ENCODE measurements at places on chromosomes 4 and X.

DNA sequence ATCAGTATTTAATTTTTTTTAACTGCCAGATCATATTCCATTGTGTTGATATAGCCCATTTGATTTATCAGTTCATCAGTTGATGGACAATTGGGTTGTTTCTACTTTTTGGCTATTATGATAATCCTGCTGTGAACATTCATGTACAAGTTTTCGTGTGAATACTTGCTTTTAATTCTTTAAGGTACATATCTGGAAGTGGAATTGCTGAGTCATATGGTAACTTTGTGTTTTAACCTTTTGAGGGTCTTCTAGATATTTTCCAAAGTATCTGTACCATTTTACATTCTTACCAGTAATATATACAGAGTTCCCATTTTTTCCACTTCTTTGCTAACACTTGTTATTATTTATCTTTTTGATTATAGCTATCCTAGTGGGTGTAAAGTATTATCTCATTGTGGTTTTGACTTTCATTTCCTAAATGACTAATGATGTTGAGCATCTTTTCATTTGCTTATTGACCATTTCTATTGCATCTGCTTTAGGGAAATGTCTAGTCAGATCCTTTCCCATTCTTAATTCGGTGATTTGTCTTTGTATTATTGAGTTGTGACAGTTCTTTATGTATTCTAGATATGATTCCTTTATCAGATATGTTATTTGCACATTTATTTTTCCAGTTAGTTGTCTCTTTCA, 75.2 kb upstream of the NUDT6 start:
- no peak for DNase-seq

- no peak for DNase-seq
Observed at GRCh38 chrX:71095033-71095432, 618 bp upstream of the FOXO4 start.

DNA sequence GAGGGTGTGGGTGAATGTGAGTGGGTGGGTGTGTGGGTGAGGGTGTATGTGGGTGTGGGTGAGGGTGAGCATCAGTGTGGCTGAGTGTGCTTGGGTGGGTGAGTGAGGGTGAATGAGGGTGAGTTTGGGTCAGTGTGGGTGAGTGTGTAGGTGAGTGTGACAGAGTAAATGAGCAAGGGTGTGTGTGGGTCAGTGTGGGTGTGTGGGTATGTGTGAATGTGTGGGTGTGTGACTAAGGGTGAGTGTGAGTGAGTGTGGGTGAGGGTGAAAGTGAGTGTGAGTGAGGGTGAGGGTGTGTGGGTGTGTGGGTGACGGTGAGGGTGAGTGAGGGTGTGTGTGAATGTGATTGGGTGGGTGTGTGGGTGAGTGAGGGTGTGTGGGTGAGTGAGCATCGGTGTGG, 1676.7 kb upstream of the TENM3 start:
- no peak for DNase-seq

- no peak for DNase-seq
Observed at GRCh38 chr4:139940600-139940999, 213.4 kb downstream of the MAML3 start.

DNA sequence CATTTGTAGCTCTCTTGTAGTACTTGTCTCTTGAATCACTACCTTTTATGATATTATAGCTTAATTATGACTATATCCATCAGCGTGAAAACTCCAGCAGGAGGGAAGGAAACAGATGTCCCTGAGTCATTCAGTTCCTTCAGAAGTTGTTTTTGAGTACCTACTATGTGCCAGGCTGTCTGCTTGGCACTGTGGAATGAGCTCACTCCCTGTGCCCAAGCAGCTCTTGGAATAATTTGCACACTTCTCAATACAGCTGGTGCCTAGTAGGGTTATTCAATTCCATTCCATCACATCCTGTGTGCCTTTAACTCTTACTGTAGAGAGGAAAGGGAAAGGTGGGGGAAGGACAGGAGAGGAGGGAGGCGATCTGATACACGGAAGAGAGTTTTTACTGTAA, 77.1 kb downstream of the NFKB1 start:
- DNase-seq, result no peak

DNA sequence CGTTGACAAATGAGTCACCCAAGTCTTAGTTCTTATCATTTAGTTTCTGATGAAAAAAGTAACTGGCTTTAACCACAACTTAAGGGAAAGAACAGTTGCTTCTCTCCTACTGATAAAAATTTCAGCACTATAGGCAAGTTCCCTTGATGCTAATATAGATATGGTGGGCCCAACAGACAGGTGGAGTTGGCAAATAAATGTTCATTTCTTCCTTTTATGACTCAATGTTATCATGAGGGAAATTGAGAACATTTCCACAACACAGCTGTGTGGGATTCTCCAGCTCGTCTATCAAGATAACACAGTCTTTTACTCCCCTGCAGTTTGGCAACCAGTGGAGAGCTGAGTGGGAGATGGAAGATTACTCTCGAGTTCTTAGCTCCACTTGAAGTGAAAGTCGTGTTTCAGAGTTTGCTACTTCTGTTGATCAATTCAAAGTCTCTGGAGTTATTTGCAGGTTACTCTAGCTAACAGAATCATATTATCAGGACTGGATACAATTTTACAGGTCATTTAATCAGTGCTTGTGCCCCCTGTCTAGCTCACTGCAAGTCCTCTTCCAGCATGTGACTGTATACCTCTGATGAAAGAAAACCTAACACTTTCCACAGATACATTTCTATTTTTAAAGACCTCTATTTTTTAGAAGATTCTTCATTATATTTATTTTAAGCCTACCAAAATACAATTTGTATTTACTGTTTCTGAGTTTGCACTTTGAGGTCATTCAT, 270.6 kb upstream of the GK2 start:
- DNase-seq, result no peak

- DNase-seq, result no peak
Observed at GRCh38 chrX:3962511-3963311, 249.3 kb upstream of the PRKX start.

- no peak for DNase-seq
Observed at GRCh38 chr4:73244945-73245601, 13.5 kb downstream of the ANKRD17 start.

- DNase-seq, result no peak
Observed at GRCh38 chr4:172104539-172104938, 291.3 kb downstream of the GALNTL6 start.

DNA sequence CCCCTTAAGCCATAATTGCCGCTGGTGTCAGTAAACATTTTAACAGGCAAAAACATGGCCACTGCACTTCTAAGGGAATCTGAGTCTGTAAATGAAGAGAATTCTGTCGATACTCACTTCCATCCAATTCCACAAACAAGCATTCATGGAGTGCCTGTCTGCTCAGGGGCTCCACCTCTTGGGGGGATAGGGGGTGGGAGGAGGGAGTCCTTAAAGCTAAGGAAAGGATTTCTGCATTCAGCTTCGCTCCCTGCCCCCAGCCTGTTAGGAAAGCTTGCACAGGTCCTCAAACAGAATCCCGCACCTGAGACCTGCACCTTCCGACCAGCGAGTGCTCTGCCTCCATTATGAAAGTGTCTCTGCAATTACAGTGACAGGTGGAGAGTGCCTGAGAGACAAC, 130.2 kb upstream of the KIT start:
- no peak for DNase-seq

DNA sequence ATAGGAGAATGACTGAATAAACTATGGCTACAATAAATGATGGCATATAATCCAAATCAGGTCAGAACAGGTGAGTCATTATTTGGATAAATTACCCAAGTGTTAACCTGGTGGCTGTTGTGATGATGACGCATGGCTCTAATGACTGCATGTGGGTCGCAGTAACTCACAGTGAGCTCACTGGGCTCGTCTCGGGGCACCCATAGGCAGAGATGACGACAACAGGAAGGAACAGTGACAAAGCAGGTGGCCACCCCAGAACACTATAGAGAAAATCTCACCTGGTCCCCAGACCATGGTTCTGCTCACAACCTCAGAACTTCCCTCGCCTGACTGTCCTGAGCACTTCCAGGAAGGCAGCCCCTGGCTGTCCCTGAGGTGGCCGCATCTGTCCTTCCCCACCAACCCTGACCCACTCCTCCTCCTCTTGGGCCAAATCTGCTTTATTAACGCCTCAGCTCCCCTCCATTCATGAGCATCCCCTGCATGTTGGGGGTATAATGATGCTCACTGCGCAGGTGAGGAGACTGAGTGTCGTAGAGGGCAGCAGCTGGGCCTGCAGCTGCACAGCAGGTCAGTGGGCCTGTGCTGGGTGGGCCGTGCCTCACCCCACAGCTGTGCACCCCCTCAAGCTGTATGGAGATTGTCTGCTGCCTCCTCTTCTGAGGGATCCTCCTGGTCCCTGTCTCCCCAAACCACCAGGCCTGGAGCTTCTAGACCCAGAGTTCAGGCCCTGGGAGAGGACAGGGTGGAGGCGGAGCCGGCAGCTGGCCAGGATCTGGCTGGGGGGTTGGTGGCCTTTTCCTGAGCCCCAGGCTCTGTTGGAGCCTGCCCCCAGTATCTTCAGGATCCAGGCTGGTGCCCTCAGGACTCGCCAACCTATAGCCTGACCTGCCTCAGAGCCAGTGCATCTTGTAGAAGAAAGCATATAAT, 30.9 kb upstream of the FAM156A start:
- no peak for DNase-seq

DNA sequence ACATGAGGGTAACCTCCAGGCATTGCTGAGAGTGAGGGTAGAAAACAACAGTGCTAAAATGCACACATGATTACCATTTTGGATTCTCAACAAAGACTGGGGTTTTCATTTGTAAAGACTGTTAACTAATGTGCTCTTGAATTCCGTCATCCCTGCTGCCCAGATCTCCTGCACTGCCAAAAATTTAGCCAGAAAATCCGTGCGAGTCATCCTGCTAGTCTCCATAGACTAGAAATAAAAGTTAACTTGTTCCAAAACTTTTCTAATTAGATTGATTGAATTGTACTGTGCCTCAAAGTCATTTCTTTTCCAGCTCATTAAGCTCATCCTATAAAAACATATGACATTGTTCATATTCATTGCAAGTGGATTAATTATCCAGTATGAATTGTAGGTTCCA, 99.8 kb downstream of the ARSF start:
- no peak for DNase-seq

GRCh38 chrX:42109428-42109827, 186.1 kb upstream of the CASK start:
- no peak for DNase-seq

- DNase-seq, result no peak
Observed at GRCh38 chr4:71559957-71560571, 221.2 kb downstream of the SLC4A4 start.

- DNase-seq, result no peak
Observed at GRCh38 chr4:138086611-138087041, 155.5 kb downstream of the SLC7A11 start.

- no peak for DNase-seq
Observed at GRCh38 chr4:138190452-138190858, 51.7 kb downstream of the SLC7A11 start.

DNA sequence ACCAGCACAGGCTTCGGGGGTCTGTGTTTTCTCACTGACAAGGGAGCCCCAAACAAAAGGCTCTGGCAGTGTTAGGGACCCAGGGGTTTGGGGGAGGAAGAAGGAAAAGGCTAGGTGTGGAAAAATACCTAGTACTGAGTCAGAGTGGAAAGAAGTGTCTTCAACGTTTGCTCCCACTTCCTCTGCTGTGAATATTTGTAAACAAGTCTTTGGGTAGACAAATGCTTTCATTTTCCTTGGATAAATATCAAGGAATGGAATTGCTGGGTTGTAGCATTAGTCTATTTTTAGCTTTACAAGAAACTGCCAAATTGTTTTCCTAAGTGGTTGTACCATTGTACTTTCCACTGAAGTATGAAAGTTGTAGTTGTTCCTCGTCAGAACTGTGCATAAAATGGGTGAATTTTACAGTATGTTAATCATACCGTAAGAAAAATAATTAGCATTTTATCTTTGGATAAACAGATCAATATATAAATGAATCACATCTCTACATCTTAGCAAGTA, 17.4 kb downstream of the COL4A5 start:
- no peak for DNase-seq

All from GM12892 (cell line).